ENCODE measurements at places on chromosomes 12 and 14.
A peak's percentile ranks its signal among the peaks of the same experiment; 100 is the strongest.

DNA sequence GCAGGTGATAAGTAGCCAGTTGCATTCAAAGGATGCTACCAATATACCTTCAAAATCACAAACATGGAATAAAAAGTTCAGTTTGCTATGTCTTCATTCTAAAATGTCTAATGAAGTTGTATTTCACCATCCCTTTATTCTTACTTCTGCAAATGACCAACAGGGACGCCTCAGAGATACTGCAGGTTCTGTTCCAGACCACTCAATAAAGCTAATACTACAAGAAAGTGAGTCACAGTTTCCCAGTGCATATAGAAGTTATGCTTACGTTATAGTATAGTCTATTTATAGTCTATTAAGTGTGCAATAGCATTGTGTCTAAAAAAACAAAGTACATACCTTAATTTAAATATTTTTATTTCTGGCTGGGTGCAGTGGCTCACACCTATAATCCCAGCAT is 29.3 kb upstream of the EIF5 start:
- no peak overlapping the region for H3K4me3 ChIP-seq
- no peak for DNase-seq
- no peaks in the 10 kb centered on the region for H3K36me3 ChIP-seq
- no peak overlapping the region for H3K27ac ChIP-seq
- no peaks in the 10 kb centered on the region for H3K4me1 ChIP-seq
- no peaks in the 10 kb centered on the region for H3K27me3 ChIP-seq

- H3K27me3 ChIP-seq = no peaks in the 10 kb centered on the region
- peaks cover 28% of the 10 kb centered on the region for H3K4me1 ChIP-seq
- no peaks in the 10 kb centered on the region for H3K36me3 ChIP-seq
These were observed at the start of gene P2RX7 for GRCh38 chr12:121132601-121133481. P2RX7 (plus strand) TSS chr12:121132876; CDS start chr12:121132971, 95 bp downstream.

GRCh38 chr12:12016284-12017100 is 54.2 kb upstream of the BCL2L14 start:
- H3K27ac ChIP-seq = no peak overlapping the region
- no peaks in the 10 kb centered on the region for H3K36me3 ChIP-seq
- no peak overlapping the region for H3K4me3 ChIP-seq
- H3K27me3 ChIP-seq = no peaks in the 10 kb centered on the region
- DNase-seq = no peak

- H3K27me3 ChIP-seq = peaks cover 5% of the 10 kb centered on the region
- peaks cover 17% of the 10 kb centered on the region for H3K4me1 ChIP-seq
- no peak overlapping the region for H3K27ac ChIP-seq
- peaks cover 53% of the 10 kb centered on the region for H3K36me3 ChIP-seq
These were observed 2.3 kb downstream of the ARF3 start for GRCh38 chr12:48954841-48955501.

DNA sequence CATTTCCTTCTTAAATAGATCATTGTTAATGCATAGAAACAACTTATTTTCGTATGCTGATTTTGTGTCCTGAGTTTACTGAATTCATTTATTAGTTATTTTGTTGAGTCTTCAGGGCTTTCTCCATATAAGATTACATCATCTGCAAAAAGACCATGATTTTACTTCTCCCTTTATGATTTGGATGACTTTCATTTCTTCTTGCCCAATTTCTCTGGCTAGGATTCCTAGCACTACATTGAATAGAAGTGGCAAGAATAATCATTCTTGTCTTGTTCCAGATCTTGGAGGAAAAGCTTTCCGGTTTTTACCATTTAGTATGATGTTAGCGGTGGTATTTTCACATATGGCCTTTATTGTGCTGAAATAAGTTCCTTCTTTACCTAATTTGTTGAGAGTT is 303.0 kb upstream of the RTL1 start:
- H3K4me3 ChIP-seq = no peak overlapping the region
- no peaks in the 10 kb centered on the region for H3K27me3 ChIP-seq
- no peaks in the 10 kb centered on the region for H3K4me1 ChIP-seq
- no peak for DNase-seq
- H3K36me3 ChIP-seq = no peaks in the 10 kb centered on the region

GRCh38 chr12:44765796-44766195 is 110.3 kb downstream of the NELL2 start:
- H3K27me3 ChIP-seq = no peaks in the 10 kb centered on the region
- no peak for DNase-seq
- H3K4me3 ChIP-seq = no peak overlapping the region
- H3K36me3 ChIP-seq = no peaks in the 10 kb centered on the region
- H3K27ac ChIP-seq = no peak overlapping the region

GRCh38 chr12:59407799-59408198 is 188.0 kb upstream of the SLC16A7 start:
- no peaks in the 10 kb centered on the region for H3K4me1 ChIP-seq
- H3K27ac ChIP-seq = no peak overlapping the region
- H3K27me3 ChIP-seq = no peaks in the 10 kb centered on the region
- DNase-seq = no peak
- no peak overlapping the region for H3K4me3 ChIP-seq

DNA sequence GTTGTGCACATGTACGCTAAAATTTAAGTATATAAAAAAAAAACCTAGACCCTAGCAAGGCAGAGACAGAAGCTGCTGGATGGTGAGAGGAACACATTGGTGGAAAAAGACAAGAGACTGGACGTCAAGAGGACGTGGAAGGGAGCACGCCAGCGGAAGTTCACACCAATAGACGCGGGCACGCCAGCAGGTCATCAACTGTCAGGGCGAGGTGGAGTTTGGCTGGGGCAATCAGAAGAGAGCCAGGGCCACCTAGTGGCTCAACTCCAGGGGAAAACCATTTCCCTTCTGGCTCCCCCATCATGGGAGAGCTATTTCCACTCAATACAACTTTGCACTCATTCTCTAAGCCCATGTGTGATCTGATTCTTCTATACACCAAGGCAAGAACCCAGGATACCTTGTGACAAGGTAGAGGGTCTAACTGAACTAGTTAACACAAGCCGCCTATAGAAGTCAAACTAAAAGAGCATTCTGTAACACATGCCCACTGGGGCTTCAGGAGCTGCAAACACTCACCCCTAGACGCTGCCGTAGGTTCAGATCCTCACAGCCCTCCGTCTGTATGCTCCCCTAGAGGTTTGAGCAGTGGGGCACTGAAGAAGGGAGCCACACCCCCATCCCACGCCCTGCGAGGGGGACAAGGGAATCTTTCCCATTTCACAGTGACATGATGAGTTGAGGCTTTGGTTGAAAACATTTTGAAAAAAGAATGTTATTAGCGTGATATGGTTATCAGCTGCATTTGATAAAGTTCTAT is 702.7 kb downstream of the TMTC2 start:
- no peaks in the 10 kb centered on the region for H3K27me3 ChIP-seq
- H3K4me3 ChIP-seq = no peak overlapping the region
- no peaks in the 10 kb centered on the region for H3K4me1 ChIP-seq
- H3K27ac ChIP-seq = no peak overlapping the region
- H3K36me3 ChIP-seq = no peaks in the 10 kb centered on the region

GRCh38 chr12:119692410-119692809 is 24.5 kb downstream of the PRKAB1 start:
- DNase-seq = no peak
- H3K27ac ChIP-seq = no peak overlapping the region
- no peaks in the 10 kb centered on the region for H3K4me1 ChIP-seq
- peaks cover 55% of the 10 kb centered on the region for H3K36me3 ChIP-seq
- H3K27me3 ChIP-seq = no peaks in the 10 kb centered on the region
- no peak overlapping the region for H3K4me3 ChIP-seq

- no peak overlapping the region for H3K27ac ChIP-seq
- H3K4me3 ChIP-seq = no peak overlapping the region
These were observed 68.1 kb upstream of the TSPAN11 start for GRCh38 chr12:30858471-30858870.

DNA sequence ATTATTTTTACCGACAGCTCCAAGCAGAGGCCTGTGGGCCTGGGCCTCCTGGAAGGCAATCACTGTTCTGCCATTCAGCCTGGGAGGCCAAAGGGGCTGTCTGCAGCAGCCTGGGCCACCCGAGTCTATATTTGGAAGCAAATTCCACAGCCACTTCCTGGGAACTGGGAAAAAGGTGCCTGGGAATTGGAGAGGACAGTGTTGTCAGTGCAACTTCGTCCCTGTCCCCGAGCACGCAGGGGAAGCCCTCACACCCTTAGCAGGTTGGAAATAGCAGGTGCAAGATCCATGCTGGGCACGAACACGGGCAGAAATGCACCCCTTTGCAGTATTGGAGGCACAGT is 9.6 kb upstream of the TBX5 start:
- H3K4me1 ChIP-seq = no peaks in the 10 kb centered on the region
- no peaks in the 10 kb centered on the region for H3K27me3 ChIP-seq
- no peaks in the 10 kb centered on the region for H3K36me3 ChIP-seq

- H3K27ac ChIP-seq = no peak overlapping the region
- peaks cover 12% of the 10 kb centered on the region for H3K4me1 ChIP-seq
- peaks cover 21% of the 10 kb centered on the region for H3K36me3 ChIP-seq
These were observed 12.4 kb downstream of the COPZ1 start for GRCh38 chr12:54337280-54337842.

DNA sequence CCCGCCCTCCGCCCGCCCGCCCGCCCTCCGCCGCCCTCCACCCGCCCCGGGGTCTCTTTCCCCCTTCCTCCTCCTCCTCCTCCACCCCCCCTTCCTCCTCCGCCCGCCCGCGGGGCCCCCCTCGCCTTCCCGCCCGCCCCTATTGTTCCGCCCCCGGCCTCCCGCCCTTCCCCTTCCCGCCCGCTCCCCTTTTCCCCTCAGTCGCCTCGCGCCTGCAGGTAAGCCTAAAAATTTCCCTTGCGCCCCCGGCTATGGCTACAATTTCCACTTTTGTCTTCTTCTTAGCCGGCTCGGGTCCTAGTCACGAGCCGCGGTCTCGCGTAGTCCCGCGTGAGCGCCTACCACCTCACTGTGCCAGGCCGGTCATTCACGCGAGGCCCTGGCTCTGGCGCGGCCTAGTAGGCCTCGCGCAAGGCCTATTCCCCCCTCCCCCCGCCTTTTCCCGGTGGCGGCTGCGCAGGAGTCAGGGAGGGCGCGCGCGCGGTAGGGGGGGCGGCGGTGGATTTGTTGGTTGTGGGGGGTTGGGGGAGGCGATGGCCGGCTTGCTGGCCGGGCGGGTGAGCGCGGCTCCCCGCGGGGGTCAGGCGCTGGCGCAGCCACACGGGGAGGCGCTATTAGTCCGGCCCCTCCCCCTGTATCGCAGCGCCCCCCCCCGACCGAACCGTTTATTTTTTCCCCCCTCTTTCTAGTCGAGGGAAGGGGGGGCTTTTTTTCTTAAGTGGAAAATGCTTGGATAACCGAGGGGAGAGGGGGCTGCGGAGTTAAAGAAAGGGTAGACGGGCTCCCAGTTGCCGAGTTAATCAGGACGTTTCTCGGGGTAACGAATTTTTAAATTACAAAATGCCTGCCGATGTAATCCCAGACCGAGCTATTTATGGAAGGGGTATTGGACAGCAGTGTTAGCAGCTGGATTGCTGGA is 516 bp downstream of the PCBP2 start:
- DNase-seq = peak; percentile 83
- H3K4me3 ChIP-seq = peak overlapping the region; percentile 93
- H3K36me3 ChIP-seq = peaks cover 59% of the 10 kb centered on the region
- peaks cover 17% of the 10 kb centered on the region for H3K4me1 ChIP-seq
- no peaks in the 10 kb centered on the region for H3K27me3 ChIP-seq

DNA sequence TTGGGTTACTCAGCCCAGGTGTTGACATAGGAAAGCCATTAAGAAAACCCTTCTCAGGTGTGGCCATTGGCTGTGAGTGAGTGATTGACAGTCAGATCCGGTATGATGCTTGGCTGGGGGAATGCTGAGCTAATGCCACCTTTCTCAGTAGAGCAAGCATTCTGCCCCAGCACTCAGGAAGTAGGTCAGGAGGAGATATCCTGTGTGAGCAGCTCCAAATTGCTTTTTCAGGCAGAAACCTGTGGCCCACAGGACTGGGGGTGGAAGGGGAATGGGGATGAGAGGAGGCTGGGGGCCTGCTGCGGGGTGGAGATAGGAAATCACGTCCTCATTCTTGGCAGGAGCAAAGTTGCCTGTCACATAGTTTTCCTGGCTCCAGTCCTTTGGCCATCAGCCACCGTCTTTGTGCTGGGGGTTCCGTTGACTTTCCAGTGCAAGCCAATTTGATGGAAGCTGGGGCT is 55.7 kb downstream of the NINJ2 start:
- no peaks in the 10 kb centered on the region for H3K27me3 ChIP-seq
- peaks cover 15% of the 10 kb centered on the region for H3K4me1 ChIP-seq
- no peak for DNase-seq
- H3K36me3 ChIP-seq = no peaks in the 10 kb centered on the region

DNA sequence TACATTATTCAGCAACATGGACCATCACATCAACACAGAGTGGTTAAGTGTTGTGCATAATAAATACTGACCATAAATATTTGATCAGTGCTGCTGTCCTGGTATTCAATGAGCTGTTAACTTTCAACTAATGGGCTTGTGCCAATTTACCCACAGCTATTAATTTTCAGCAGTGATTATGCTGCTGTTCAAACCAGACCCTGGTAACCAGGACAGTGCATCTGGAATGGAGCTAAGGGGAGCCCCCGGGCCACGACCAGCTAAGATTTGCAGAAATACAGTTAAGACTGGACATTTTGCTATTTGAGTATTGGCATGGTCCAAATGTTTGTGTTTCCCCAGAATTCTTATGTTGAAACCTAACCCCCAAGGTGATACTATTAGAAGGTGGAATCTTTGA is 180.4 kb upstream of the GZMB start:
- H3K36me3 ChIP-seq = no peaks in the 10 kb centered on the region
- H3K27me3 ChIP-seq = no peaks in the 10 kb centered on the region
- H3K4me1 ChIP-seq = no peaks in the 10 kb centered on the region
- no peak overlapping the region for H3K4me3 ChIP-seq
- no peak for DNase-seq
- H3K27ac ChIP-seq = no peak overlapping the region

DNA sequence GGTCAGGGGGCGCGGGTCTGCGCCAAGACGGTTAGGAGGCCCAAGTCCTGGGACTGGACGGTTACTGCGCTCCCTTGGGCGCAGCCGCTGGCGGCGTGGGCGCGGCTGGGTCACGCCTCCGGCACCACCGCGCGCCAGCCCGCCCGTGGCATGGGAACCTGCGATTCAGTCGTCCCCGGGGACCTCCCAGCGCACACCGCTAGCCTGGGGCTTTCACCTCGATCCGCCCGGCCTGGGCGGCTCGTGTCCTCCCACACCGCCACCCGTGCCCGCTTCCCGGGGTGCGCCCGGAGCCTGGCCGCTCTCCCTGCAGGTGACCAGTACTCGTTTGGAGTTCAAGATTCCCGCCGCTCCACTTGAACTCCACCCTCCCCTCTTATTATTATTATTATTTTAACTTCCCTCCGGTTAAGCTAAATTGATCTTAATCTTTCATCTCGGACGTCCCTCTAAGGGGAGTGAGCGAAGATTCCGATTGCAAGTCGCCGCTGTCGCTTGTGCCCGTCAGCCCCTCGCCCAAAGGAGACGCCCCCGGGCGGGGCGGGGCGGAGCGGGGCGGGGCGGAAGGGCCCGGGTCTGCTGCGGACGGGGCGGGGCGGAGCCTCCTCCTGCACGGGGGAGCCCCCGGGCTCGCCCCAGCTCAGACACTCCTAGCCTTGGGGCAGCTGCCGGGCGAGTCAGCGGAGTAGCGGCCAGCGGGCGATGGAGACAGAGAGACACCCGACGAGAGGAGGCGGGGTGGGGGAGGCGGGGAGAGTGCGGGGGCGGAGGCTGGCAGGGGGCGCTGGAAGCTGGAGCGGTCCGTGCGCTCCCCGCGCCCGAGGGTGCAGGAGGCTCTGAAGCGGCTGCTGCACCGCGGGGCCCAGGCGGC is at the start of gene KCNMB4:
Gene KCNMB4, plus strand, starts transcription at position 643 of the 871 bp plus-strand sequence. CDS start 445 bp downstream, outside the sequence.
- peaks cover 14% of the 10 kb centered on the region for H3K4me1 ChIP-seq
- H3K36me3 ChIP-seq = no peaks in the 10 kb centered on the region
- peaks cover 55% of the 10 kb centered on the region for H3K27me3 ChIP-seq
- peak; percentile 27 for DNase-seq

GRCh38 chr14:57835766-57836165 is 30.1 kb downstream of the SLC35F4 start:
- no peak for DNase-seq
- no peaks in the 10 kb centered on the region for H3K27me3 ChIP-seq
- H3K36me3 ChIP-seq = no peaks in the 10 kb centered on the region
- no peak overlapping the region for H3K4me3 ChIP-seq
- H3K27ac ChIP-seq = no peak overlapping the region

GRCh38 chr12:113655919-113656318 is 184.2 kb upstream of the LHX5 start:
- H3K4me1 ChIP-seq = no peaks in the 10 kb centered on the region
- H3K36me3 ChIP-seq = no peaks in the 10 kb centered on the region
- no peak for DNase-seq
